ENCODE measurements at places on chromosomes 4 and X. TPM values are rescaled to one million over a fixed set of nuclear protein-coding genes. Genes with fewer than 3 reads are reported as not detected.

Gene ZCCHC12
- polyA plus RNA-seq: not detected

DNA sequence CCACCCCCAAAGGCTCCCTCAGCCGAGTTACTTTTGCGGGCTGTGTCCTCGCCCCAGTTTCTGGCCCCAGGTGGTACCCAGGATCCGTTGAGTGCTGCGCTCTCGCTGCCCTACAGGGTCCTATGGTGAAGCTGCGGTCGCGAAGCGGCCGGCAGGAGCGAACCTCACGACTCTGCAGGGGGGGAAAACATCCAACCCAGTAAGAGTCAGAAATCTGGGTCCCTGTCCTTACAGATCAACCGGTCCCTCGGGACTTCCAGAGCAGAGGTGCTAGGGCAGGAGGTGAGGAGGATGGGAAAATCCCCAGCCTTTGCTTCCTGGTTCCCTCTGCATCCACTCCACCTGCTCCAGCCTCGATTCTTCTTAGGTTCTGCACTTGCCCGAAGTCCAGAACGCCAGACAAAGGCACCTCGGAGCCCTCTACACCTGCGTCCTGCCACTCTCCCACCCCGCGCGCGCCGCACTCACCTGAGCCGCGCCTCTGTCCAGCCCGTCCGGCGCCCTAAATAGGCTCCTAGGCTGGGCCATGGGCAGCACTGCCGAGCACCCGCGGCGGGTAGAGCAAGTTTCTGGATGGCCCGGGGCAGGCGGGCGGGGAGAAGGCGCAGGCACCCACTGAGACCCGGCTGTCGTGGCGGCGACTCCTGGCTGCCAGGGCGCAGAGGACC lies at the start of gene HS3ST1:
Gene HS3ST1, minus strand, starts transcription at position 664 of the 668 bp plus-strand sequence. CDS start 28,889 bp downstream, outside the sequence.
- DNase-seq: no peak

- DNase-seq: no peak
Observed at GRCh38 chr4:75495476-75495875, 18.7 kb downstream of the RCHY1 start.

GRCh38 chrX:40938423-40938822 lies 146.8 kb upstream of the USP9X start:
- no peak for DNase-seq

- no peak for DNase-seq
Observed at GRCh38 chr4:41145571-41146078, 68.7 kb downstream of the APBB2 start.

DNA sequence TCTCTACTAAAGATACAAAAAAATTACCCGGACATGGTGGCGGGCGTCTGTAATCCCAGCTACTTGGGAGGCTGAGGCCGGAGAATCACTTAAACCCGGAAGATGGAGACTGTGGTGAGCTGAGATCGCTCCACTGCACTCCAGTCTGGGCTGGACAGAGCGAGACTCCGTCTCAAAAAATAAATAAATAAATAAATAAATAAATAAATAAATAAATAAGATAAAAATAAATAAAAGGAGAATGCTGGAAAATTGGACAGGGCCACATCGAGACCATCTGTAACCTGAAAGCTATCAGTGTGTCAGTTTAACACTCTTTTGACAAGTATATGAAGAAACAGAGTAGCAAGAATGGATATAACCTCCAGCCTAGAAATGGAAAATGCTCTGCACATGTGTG lies 15.7 kb upstream of the FAT1 start:
- DNase-seq: no peak

- no peak for DNase-seq
Observed at GRCh38 chr4:125316791-125317524, 2.2 kb downstream of the FAT4 start.

Gene CTAG1A
- not detected for polyA plus RNA-seq

Gene MAGEB10
- not detected for polyA plus RNA-seq

Gene SYN1
- polyA plus RNA-seq: 0.07 TPM

- no peak for DNase-seq
Observed at GRCh38 chr4:11423465-11423864, 5.2 kb downstream of the HS3ST1 start.

DNA sequence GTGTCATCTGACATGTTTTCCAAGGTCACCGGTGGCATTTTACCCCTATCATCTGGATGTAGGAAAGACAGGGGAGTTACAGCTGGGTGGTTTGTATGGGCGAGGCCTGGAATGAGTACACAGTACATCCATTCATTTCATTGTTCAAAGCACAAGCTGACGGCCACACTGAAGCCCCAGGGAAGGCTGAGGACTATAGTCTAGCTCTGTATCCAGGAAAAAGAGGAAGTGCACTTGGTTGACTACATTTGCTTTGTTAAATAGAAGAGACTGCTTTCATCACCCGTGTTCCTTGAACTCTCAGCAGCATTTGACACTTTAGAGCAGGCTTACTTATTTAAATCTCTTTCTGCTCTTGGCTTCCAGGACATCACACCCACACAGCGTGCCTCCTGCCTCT lies 1041.0 kb upstream of the TENM3 start:
- no peak for DNase-seq

DNA sequence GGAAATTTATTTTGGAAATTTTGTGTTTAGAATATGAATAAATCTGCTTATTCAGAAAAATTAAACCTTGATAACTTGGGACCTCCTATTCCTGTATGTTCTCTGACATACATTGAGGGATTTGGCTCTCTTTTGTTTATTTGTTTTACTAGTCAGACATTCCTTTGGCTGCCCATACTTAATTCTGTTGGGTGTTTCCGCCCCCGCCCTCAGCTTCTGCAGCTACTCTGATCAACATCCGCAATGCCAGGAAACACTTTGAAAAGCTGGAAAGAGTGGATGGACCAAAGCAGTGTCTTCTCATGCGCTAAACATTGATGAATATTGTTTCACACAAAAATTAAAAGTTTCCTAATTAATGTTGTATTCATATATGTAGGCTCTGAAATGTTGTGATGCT lies 40.5 kb downstream of the RRAGB start:
- no peak for DNase-seq

DNA sequence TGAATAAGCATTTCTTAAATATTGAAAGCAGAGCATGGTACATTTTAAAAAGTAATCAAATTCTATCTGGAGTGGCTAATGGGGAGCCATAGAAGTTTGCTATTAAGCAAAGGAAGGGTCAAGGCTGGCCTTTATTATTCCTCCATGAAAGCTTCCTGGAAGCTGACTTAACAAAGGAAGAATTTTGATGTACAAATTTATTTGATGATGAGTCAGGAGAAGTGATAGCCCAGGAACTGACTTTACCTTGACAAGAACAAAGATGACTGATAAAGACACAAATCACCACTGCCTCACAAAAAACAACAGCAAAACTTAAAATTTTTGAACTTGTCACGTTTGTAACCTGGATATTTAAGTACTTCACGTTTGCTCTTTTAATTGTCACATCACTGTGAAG lies 872.1 kb downstream of the PCDH7 start:
- DNase-seq: no peak

DNA sequence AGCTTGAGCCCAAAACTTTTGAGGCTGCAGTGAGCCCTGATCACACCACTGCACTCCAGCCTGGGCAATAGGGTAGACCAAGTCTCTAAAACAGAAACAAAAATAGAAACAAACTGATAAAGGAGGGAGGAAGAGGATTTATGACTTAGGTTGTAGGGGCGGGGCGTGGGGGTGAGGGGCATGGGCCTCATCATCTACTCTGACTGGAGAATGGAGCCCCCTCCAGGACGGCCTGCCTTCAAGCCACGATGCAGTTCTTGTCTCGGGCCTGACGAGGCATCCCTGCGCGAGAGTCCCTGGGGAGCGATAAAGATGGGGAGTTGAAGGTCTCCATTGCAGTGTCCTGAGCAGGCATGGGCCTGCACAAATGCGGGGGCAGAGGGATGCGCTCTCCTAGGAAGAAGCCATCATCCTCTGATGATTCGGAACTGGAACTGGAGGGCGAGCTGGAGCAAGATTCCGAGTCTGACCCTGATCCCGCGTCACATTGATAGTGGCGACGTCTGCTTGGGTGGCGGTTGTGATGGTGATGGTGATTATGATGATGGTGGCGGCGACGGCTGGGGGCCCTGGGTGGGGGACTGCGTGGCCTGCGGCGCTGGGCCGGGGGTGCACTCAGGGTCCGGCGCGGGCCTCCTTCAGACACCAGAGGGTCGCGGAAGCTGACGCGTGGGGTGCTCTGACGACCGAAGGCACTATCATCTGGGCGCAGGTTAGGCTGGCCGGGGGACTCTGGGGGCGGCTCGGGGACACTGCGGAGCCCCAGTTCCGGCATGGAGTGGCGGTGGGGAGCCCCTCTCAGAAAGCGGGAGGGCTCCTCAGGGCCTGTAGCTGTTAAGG lies 4.0 kb downstream of the PLP2 start:
- DNase-seq: no peak

DNA sequence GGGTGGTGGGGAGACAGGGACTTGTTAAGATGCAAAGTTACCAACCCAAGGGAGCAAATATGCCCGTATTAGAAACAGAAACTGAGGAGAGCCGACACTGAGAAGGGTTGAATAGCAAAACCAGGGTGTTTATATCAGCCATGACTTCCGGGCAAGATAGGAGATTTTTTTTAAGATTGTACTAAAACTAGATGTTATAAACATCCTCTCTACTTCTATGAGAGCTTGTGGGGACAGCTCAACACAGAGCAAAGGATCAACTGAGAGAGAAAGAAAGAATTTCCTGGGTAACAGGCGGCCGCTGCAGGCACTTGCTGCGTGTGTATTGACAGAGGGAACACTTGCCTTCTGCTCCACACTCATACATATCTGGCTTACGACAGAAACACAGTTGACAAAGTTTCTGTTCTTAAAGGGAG lies 49.1 kb upstream of the FBXW7 start:
- DNase-seq: no peak
